Activated naive CD8-positive, alpha-beta T cell treated with anti-CD3 and anti-CD28 coated beads, Interleukin-2, amount 10 ng/mL, durations not matched to agents 7 days and 5 days (primary cell): ENCODE measurements at places on chromosomes 6 and 20. TPM values are rescaled to one million over a fixed set of nuclear protein-coding genes. Genes with fewer than 3 reads are reported as not detected.

The KHDRBS2 gene
- not detected for total RNA-seq

The IDH3B gene
- total RNA-seq: 96.7 TPM

The PSORS1C1 gene
- not detected for total RNA-seq

The ISM1 gene
- 3.0 TPM for total RNA-seq

The WFDC12 gene
- not detected for total RNA-seq

The RNF217 gene
- total RNA-seq: 1.0 TPM

The SLC17A1 gene
- total RNA-seq: not detected

The SAMD5 gene
- not detected for total RNA-seq

The CDC5L gene
- 22.8 TPM for total RNA-seq

DNA sequence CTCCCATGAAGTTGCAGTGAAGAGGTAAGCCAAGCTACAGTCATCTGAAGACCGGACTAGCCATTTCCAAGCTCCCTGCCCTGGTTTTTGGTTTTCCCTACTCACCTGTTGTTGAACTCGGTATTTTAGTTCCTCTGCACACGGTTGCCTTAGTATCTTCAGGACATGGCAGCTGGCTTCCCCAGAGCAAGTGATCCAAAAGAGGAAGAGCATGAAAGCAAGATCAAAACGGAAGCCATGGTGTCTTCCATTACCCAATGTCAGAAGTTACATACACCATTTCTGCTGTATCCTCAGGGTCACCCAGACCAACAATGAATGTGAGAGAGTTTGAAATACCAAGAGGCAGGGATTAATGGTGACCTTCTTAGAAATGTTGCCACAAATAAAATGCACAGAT lies 276.6 kb upstream of the CNR1 start:
- no peaks in the 10 kb centered on the region for H3K27me3 ChIP-seq
- H3K27ac ChIP-seq: no peak overlapping the region
- no peak for DNase-seq
- no peak overlapping the region for H3K4me3 ChIP-seq

- H3K4me1 ChIP-seq: peaks cover 18% of the 10 kb centered on the region
- no peak overlapping the region for H3K4me3 ChIP-seq
- no peak for DNase-seq
- H3K27ac ChIP-seq: no peak overlapping the region
These were observed 24.4 kb downstream of the MAP1LC3A start for GRCh38 chr20:34582911-34583310.

GRCh38 chr6:53917464-53917842 lies 122.6 kb downstream of the LRRC1 start:
- no peak overlapping the region for H3K4me3 ChIP-seq
- H3K27ac ChIP-seq: no peak overlapping the region
- no peak for DNase-seq
- H3K27me3 ChIP-seq: no peaks in the 10 kb centered on the region
- H3K36me3 ChIP-seq: peaks cover 11% of the 10 kb centered on the region

GRCh38 chr6:32081168-32081990 lies 27.8 kb downstream of the TNXB start:
- peaks cover 3% of the 10 kb centered on the region for H3K4me1 ChIP-seq
- H3K27ac ChIP-seq: no peak overlapping the region
- H3K4me3 ChIP-seq: no peak overlapping the region
- peaks cover 13% of the 10 kb centered on the region for H3K27me3 ChIP-seq
- H3K36me3 ChIP-seq: no peaks in the 10 kb centered on the region

GRCh38 chr6:25404693-25405169 lies 125.6 kb downstream of the CARMIL1 start:
- no peak overlapping the region for H3K4me3 ChIP-seq
- H3K4me1 ChIP-seq: peaks cover 20% of the 10 kb centered on the region
- DNase-seq: peak; percentile 64

- no peak overlapping the region for H3K4me3 ChIP-seq
- no peak overlapping the region for H3K27ac ChIP-seq
- peaks cover 27% of the 10 kb centered on the region for H3K4me1 ChIP-seq
- no peaks in the 10 kb centered on the region for H3K36me3 ChIP-seq
- peaks cover 7% of the 10 kb centered on the region for H3K27me3 ChIP-seq
These were observed 38.4 kb downstream of the ANKRD6 start for GRCh38 chr6:89471287-89471867.

DNA sequence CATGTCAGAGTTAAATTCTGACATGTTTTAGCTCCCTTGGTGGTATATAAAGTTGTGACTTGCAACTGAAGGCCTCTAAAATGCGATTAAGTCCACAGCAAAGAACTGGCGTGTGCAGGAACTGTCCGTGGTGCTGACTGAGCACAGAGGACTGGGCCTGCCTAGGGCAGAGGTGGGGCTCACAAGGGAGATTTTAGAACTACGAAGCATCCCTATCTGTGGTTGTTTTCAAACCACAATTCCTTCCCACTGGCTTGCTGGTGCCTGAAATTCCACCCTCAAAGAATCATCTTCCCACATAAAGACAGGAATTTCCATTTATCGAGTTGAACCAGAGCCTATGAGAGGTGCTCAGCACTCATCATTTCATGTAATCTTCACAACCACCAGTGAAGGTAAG lies 30.1 kb downstream of the RIMS4 start:
- no peak overlapping the region for H3K4me3 ChIP-seq
- no peaks in the 10 kb centered on the region for H3K36me3 ChIP-seq
- no peak overlapping the region for H3K27ac ChIP-seq
- H3K4me1 ChIP-seq: no peaks in the 10 kb centered on the region

GRCh38 chr6:101668496-101669030 lies 275.1 kb downstream of the GRIK2 start:
- no peaks in the 10 kb centered on the region for H3K36me3 ChIP-seq
- H3K27ac ChIP-seq: no peak overlapping the region
- no peak for DNase-seq
- H3K4me3 ChIP-seq: no peak overlapping the region

GRCh38 chr20:37308086-37309050 lies 18.9 kb downstream of the MANBAL start:
- H3K27ac ChIP-seq: no peak overlapping the region
- no peak overlapping the region for H3K4me3 ChIP-seq
- no peaks in the 10 kb centered on the region for H3K27me3 ChIP-seq
- DNase-seq: no peak

DNA sequence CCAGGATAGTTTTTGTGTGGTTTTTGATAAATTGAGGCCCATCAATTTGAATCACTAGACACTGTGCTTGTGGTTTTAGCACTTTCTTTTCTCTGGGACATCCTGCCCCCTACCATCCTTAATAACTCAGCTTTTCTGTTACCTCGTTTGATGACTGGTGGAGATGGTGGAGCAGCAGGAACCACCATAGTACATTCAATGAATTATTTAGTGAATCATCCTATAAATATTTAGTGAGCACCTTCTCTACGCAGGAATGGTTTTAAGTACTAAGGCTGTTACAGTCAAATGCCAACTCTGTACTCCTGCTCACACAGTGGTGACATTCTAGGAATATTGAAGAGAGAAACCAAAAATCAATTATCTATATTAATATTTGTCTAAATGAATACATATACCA lies 585.2 kb downstream of the HAO1 start:
- H3K27me3 ChIP-seq: no peaks in the 10 kb centered on the region
- H3K4me1 ChIP-seq: no peaks in the 10 kb centered on the region
- no peaks in the 10 kb centered on the region for H3K36me3 ChIP-seq

DNA sequence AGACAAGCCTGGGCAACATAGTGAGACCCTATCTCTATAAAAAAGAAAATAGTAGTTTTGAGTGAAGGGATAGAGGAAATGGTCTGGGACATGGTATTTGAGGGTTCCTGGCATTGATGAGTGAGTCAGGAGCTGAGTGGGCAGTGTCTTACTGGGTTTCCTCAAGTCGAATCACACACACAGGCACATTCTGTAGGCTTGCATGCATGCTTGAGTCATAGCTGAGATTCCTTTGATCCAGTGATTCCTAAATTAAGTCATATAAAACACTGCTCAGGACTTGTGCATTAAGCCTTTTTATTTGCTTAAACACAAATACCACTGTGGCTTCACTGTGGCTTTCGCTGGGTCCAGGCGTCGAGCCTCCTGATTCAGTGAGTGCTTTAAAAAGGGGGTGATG lies 71.8 kb upstream of the TMEM181 start:
- H3K27me3 ChIP-seq: no peaks in the 10 kb centered on the region
- H3K4me3 ChIP-seq: no peak overlapping the region
- DNase-seq: no peak
- H3K36me3 ChIP-seq: peaks cover 4% of the 10 kb centered on the region
- H3K27ac ChIP-seq: no peak overlapping the region

GRCh38 chr20:9093218-9093957 lies 24.5 kb downstream of the PLCB4 start:
- H3K36me3 ChIP-seq: no peaks in the 10 kb centered on the region
- H3K27me3 ChIP-seq: no peaks in the 10 kb centered on the region
- no peak overlapping the region for H3K27ac ChIP-seq
- no peaks in the 10 kb centered on the region for H3K4me1 ChIP-seq
- H3K4me3 ChIP-seq: no peak overlapping the region
- DNase-seq: no peak

DNA sequence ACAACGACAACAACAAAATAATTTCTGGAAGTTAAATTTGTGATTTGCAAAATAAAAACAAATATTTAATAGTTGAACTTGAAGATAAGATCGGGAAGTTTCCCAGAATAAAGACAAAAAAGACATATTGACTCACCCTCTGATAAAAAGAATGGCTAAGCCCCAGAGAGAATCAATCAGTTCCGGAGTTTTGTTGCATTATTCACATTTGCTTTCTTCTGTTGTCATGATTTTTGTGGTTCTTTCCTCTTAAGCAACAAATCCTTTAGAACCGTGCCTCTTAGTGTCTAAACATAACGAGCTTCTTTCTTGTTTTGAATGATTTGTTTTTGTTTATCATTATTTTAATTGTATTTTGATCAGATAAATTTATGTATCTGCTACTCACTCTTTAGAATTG lies 337.7 kb upstream of the PRND start:
- no peaks in the 10 kb centered on the region for H3K36me3 ChIP-seq
- peaks cover 62% of the 10 kb centered on the region for H3K27me3 ChIP-seq
- peaks cover 2% of the 10 kb centered on the region for H3K4me1 ChIP-seq
- DNase-seq: no peak

- peaks cover 34% of the 10 kb centered on the region for H3K4me1 ChIP-seq
- H3K27me3 ChIP-seq: no peaks in the 10 kb centered on the region
- peak overlapping the region; percentile 76 for H3K4me3 ChIP-seq
- DNase-seq: no peak
- peak overlapping the region; percentile 90 for H3K27ac ChIP-seq
These were observed 32.3 kb upstream of the DUSP22 start for GRCh38 chr6:259901-260508.

- peaks cover 10% of the 10 kb centered on the region for H3K4me1 ChIP-seq
- no peak overlapping the region for H3K4me3 ChIP-seq
- H3K27me3 ChIP-seq: peaks cover 3% of the 10 kb centered on the region
- no peak overlapping the region for H3K27ac ChIP-seq
- no peaks in the 10 kb centered on the region for H3K36me3 ChIP-seq
These were observed 28.8 kb downstream of the MTRES1 start for GRCh38 chr6:107056796-107057195.

GRCh38 chr6:134575221-134575620 lies 257.3 kb upstream of the SGK1 start:
- H3K4me3 ChIP-seq: no peak overlapping the region
- H3K4me1 ChIP-seq: peaks cover 1% of the 10 kb centered on the region
- no peaks in the 10 kb centered on the region for H3K27me3 ChIP-seq
- no peak overlapping the region for H3K27ac ChIP-seq
- no peak for DNase-seq
- peaks cover 12% of the 10 kb centered on the region for H3K36me3 ChIP-seq

- peaks cover 2% of the 10 kb centered on the region for H3K36me3 ChIP-seq
- no peak for DNase-seq
- no peak overlapping the region for H3K27ac ChIP-seq
- no peaks in the 10 kb centered on the region for H3K27me3 ChIP-seq
These were observed 76.3 kb upstream of the FBXL4 start for GRCh38 chr6:99024089-99024488.

- no peaks in the 10 kb centered on the region for H3K36me3 ChIP-seq
- H3K27me3 ChIP-seq: no peaks in the 10 kb centered on the region
- no peak overlapping the region for H3K4me3 ChIP-seq
These were observed 122.5 kb upstream of the TIAM2 start for GRCh38 chr6:154872542-154873114.

GRCh38 chr6:22949967-22950366 lies 380.6 kb downstream of the HDGFL1 start:
- DNase-seq: no peak
- H3K4me3 ChIP-seq: no peak overlapping the region
- no peaks in the 10 kb centered on the region for H3K36me3 ChIP-seq
- no peak overlapping the region for H3K27ac ChIP-seq

DNA sequence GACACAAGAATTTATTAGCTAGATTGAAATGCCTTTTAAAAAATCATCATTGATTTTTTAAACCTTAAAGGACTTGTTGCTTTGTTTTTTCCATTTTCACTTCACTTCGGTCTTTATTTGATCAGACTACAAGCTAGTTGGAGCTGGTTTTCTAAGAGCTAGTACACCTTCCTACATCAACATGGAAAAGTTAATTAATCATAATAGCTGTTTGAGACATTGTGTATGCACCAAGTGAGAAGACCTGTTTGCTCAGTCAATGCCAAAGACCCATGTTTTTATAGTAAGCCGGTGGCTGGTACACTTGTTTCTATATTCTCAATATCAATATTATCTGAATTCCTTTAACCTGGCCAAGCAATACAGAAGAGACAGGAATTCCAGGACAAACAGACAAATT lies 310.2 kb upstream of the SGK1 start:
- no peak for DNase-seq
- H3K27ac ChIP-seq: no peak overlapping the region
- H3K27me3 ChIP-seq: no peaks in the 10 kb centered on the region
- H3K4me3 ChIP-seq: no peak overlapping the region
- no peaks in the 10 kb centered on the region for H3K36me3 ChIP-seq

DNA sequence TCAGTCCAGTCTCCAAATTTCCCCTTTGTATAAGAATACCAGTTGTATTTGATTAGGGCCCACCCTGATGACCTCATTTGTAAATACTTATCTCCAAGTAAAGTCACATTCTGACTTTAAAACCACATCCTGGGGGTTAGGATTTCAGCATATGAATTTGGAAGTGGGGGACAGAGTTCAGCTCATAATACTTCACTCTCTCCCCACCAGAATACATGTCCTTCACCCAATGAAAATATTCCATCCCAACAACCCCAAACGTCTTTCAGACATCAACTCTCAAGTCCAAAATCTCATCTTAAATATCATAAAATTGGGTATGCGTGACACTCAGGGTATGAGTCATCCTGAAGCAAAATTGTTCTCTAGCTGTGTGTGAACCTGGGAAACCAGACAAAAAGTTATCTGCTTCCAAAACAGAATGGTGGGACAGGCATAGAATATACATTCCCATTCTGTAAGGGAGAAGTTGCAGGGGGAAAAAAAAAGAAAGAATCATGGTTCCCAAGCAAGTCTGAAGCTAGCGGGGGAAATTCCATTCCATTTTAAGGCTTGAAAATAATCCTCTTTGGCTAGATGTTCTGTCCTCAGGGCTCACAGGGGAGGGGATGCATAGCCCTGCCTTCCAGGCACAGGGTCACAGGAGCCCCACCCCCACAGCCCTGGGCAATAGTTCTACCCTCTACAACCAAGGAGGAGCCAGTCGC lies 113.9 kb downstream of the ADAT2 start:
- no peak for DNase-seq
- no peak overlapping the region for H3K27ac ChIP-seq
- no peak overlapping the region for H3K4me3 ChIP-seq
- H3K4me1 ChIP-seq: peaks cover 2% of the 10 kb centered on the region
- H3K27me3 ChIP-seq: no peaks in the 10 kb centered on the region
